ENCODE measurements at places on chromosomes 7 and 10.

GRCh38 chr7:44754802-44755697 is 6.4 kb downstream of the ZMIZ2 start:
- DNase-seq, result no peak

- DNase-seq, result no peak
These were observed 36.5 kb downstream of the C10orf71 start for GRCh38 chr10:49335364-49335972.

DNA sequence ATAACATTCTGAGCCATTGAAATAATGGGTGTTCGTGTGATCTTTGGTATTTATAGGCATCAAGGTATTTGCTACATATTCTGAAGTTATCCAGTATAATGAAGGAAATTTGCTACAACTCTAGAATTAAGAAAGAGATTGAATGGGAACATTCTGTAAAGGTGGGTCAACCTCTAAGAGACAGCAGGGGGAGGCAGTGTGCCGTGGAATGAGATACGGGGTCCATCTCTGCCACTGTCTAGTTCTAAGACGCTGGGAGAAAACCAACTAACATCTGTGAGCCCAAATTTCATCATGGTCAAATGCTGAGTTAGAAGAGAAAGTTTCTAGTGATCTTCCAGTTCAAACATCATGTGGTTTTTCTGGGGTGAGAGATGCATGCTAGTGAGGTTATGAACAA is 368.9 kb downstream of the SORCS1 start:
- DNase-seq, result peak; percentile 29

DNA sequence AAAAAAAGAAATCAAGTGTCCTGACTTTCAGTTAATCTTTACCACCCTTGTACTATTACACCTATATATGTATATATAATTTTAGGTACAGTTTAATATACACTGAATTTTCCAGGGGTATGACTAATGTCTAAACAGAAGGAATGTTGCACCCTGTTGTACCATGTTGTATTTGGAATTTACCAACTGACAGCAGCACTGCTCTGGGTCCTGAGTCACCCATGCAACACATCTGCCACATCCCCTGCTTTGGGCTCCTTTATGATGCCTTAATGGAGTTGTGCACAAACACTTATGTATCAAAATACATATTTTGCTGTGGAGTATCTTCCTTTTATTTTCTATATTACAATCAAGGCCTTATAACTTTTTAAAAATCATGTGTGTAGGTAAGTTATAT is 21.2 kb downstream of the YAE1 start:
- DNase-seq, result no peak

DNA sequence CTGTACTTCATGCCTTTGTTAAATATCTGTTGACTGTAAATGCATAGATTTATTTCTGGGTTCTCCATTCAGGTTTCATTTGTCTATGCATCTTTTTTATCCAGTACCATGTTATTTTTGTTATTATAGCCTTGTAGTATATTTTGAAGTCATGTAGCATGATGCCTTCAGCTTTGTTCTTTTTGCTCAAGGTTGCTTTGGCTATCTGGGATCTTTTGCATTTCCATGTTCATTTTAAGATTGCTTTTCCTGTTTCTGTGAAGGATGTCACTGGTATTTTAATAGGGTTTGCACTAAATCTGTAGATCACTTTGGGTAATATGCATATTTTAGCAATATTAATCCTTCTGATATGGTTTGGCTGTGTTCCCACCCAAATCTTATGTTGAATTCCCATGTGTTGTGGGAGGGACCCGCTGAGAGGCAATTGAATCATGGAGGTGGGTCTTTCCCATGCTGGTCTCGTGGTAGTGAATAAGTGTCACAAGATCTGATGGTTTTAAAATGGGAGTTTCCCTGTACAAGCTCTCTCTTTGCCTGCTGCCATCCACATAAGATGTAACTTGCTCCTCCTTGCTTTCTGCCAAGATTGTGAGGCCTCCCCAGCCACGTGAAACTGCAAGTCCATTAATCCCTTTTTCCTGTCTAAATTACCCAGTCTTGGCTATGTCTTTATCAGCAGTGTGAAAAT is 302.8 kb upstream of the SEMA3C start:
- DNase-seq, result no peak

- no peak for DNase-seq
These were observed 9.8 kb downstream of the PWWP2B start for GRCh38 chr10:132406750-132407149.

DNA sequence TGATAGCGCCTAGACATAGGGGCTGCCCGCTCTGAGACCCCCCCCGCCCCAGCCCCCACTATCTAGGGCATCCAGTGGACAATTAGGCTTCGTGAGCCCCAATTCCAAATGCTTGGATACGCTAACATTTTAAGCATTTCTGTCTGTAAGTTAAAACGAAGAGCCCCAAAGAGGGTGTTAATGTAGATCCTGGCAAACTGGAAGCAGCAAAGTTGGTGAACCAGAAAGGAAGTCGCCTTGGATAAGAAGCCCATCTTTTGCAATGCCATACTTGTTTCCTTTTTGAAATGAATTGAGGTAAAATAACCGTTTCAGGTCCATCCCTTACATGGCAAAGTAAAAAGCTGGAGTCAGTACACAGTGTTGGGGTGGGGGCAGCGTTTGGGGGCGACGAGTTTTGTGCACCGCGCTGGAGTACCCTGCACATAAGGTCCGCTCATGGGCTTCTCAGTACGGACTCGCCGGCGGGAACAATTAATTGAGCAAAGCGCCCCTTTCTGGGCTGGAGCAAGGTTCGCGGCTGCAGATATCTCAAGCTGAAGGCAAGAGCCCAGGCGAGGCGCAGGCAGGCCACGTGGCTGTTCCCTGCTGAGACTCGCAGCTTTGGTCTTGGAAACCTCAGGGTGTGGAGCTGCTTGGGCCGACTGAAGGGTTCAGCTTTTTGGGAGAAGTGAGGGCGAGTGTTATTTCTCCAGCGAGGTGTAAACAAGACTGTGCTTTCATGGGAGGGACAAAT is 1.4 kb upstream of the TWIST1 start:
- no peak for DNase-seq

DNA sequence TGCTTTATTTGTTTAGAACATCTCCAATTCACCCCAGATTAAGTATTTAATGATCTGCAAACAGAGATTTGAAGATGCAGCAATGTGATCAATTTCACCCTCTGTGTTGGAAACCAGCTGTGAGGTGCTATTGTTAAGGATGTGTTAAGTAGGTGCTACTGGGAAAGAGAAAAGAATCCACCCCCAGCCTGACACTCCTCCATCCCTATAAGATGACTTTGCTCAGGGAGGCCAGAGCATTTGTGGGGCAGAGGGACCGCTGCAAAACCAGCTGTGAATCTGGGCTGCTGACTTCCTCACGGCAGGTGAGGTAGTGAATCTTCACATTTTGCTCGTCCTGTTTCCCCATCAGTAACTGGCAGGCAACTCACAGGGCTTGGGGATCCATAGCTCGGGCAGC is 297.5 kb downstream of the GFRA1 start:
- DNase-seq, result no peak

GRCh38 chr7:45363669-45364068 is 206.1 kb downstream of the RAMP3 start:
- DNase-seq, result no peak

- no peak for DNase-seq
These were observed 40.0 kb upstream of the PFKFB3 start for GRCh38 chr10:6162589-6163356.

DNA sequence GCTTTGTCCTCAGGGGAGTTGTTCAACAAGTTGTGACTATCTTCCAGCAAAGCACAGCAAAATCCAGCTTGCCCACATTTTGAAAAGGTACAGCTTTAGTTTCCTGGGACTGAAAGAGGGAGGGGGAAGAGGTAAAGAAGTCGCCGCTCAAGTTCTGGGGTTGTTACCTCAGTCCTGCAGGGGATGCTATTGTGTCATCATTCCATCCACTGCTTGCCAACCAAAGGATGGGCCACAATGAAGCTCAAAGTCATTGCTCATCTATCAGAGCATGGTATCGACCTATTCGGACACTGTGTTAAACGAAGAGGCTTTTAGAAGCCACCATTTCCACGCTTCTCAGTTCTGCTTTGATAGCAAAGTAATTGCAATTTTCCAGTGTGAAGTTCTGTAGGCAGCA is 34.3 kb downstream of the NPY start:
- no peak for DNase-seq

DNA sequence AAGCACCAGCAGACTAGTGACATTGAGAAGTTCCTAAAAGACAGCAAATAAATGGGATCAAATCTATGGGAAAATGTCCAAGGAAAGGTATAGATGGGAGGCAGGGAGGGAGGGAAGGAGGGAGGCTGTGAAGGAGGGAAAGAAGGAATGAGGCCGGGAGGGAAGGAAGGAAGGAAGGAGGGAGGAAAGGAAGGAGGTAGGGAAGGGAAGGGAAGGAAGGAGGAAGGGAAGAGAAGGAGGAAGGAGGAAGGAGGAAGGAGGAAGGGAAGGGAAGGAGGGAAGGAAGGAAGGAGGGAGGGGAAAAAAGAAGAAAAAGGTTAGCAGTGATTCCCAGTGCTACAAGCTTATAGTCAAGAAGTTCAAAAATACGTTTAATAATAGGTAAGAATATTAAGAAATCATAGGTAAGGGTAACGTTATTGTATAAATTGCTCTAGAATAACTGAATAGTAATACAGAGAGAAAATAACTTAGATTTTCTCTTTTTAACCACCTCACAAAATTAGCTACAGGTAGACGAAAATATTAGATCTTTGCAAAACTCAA is 106.9 kb downstream of the LMBR1 start:
- no peak for DNase-seq

DNA sequence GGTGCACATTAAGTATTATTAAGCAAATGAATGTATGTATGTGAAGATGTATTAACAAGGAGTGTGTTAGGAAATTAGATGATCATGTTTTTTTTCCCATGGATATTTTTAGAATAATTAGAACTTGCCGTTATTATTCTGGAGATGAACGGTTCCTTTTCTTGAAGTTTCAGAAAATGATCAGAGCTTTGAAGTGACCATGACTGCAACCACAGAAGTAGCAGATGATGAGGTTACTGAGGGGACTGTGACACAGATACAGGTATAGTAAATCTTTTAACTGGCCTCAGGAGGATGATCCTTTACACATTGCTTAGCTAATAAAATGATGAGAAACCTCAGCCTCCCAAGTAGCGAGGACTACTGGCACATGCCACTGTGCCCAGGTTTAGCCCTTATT is 18.6 kb downstream of the DMTF1 start:
- DNase-seq, result no peak

GRCh38 chr10:14508725-14509124 is 178.0 kb upstream of the FRMD4A start:
- no peak for DNase-seq

- no peak for DNase-seq
These were observed 101.6 kb upstream of the FAM13C start for GRCh38 chr10:59463909-59464308.

GRCh38 chr10:24762161-24762924 is 38.7 kb upstream of the ARHGAP21 start:
- DNase-seq, result no peak

DNA sequence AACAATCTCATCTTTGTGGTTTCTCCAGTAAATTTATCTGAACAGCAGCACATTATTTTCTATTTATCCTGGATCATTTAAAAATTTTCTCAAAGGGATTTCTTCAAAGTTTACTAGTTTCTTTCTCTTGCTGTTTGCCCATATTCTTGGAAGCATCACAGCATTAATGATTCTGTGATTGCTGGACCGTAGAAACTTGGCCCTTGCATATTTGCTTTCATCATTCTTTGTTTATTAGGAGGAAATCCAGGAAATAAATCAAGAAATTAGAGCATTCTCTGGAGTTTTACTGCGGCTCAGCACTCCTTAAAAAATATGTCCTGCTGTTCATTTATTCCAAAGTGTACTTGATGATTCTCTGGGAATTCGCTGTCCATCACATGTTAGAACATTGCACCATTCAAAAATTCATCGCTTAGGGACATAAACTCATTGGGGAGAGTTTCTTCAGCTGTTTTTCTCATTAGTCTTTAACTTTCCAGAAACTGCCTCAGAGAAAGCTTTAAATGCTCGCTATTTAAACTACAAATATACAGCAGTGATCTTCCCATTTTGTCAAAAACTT is 264.0 kb upstream of the CDC14C start:
- no peak for DNase-seq

- no peak for DNase-seq
These were observed 156.3 kb downstream of the NEURL1 start for GRCh38 chr10:103649654-103650423.

DNA sequence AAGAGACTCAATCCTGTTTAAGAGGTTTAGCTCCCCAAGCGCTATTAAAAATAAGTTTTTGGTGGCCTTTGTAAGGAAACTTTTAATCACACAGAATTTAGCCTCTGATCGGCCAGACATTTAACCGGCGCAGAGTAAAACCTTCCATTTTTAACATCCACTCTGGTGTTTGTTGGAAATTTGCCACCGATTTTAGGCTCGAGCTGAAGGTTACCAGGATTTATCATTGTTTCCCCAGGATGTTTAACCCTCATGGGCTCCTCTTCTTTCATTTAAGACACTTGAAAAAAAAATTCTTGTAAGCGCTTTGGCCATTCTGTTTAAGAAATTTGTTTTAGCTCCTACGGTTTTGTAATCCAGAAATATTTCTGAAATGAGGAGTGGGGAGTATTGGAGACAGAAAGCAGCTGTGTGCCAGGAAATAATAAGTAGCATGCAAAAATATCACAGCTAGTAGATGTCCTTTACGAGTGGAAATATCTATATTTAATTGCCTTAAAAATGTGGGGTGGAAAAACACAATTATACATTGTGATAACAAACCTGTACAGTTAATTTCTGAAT is 3.4 kb downstream of the NEUROD6 start:
- DNase-seq, result no peak

DNA sequence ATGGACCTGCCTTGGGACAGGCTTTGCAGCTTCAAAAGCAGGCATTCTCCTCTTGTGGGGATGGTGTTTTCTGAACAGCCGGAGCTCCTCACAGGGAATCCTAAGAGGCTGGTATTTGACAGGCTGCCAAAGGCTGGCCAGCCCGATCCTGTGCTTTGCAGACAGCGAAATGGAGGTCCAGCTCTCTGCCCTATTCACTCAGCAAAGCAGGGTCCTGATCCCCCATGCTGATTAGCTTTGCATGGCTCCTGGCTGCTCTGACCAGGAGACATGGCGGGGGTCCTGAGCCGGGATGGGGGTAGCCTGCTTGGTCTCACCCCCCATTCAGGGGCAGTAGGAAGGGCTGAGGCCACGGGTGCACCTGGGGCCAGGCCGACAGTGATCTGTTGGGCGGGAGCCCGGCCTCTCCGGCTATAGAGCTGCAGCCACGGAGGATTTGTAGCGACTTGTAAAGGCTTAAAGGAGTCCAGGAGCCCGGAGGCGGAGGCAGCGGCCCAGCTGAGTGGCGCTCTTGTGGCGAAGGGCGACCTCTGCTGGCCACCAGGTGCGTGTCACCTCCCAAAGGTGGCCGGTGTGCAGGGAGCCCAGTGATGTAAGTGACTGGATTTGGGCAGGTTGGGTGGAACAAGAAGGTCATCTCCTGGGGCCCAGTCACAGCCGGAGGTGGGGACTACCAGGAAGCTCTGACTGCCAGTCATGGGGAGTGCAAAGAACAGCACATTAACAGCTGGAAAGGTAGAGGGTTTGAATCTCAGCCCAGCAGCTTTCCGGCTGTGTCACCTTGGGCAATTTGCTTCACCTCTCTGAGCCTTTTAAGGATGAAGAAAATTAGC is 126.5 kb downstream of the ZMIZ1 start:
- peak; percentile 77 for DNase-seq

- no peak for DNase-seq
These were observed 378.4 kb upstream of the SEMA3D start for GRCh38 chr7:85565276-85565675.

- DNase-seq, result no peak
These were observed 144.8 kb upstream of the ZNF804B start for GRCh38 chr7:88614736-88615135.

Data from inflammatory macrophage treated with lipopolysaccharide for 1 hour (primary cell).